ENCODE measurements at places on chromosomes 16 and 17.

- no peak for DNase-seq
Observed at GRCh38 chr16:78125112-78125844, 25.8 kb downstream of the WWOX start.

DNA sequence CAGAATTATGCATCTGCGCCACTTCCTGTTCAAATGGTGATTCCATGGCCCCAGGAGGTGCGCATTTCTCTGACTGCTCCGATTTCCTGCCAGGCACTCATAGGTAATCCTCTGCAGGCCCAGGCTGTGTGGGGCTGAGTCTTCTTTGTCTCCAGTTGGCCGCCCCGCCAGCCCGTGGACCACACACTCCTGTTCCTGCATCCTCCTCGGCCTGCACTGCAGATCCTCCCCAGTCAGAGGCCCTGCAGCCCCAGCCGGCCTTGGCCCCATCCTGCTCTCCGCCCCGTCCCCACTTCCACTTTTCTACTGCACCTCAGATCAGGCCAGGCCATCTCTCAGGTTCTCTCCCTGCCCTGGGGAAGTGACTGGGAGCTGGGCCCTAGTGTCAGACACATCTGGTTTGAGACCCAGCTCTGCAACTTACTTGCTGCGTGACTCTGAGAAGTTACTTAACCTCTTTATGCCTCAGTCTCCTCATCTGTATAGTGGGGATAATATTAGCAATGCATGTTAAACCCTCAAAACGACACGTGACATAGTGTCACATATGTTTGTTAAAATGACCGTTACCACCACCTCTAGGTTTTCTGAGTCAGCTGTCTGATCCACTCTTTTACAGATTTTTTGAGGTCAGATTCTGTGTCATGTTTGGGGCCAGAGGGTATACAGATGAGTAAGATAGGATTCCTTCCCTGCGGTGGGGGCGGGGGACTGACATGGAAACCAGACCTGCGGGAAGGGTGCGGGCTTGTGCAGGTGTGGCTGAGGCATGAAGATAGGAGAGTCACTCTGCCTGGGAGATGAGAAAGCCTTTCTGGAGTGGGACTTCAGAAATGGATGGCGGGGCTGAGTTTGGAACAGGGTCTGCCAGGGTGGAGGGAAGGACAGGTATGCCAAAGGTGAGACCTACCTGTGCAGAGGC is 12.8 kb downstream of the RAB11FIP4 start:
- no peak for DNase-seq

DNA sequence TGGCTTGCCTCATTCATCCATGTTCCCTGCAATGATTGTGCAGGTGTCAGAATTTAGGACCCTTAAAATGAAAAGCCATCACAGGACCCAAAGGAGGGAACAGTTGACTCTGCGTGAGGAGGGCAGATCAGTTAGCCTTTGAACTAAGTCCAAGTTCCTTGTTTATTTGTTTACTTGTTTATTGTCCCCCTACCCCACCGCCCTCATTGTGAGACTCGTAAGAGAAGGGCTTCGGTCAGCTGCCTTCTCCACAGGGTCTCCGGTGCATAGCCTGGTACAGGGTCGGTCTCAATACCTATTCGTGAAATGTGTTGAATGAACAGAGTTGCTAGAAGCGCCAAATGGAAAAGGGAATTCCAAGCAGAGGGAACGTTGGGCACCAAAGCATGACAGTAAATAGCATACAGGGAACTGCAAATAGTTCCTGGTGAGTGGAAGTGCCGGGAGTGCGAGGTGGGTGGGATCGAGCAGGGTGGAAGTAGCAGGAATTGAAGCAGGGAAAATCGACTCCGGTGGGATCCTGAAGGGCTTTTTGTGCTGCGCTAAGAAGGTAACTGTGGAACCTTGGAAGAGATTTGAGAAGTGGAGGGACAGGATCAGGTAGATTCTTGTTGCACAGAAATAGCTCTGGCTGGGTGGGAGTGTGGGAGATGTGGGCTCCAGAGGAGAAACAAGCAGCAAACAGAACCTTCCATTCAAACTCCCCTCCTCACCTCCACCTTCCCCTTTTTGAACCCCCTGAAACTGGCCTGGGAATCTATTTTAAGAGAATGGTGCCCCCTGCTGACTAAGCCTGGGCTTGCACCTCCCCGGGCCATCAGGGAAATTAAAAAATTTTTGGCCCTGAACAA is 12.7 kb downstream of the SLC35B1 start:
- DNase-seq = peak; percentile 73

- no peak for DNase-seq
Observed at GRCh38 chr16:26736084-26736483, 330.6 kb upstream of the C16orf82 start.

- no peak for DNase-seq
Observed at GRCh38 chr16:46743232-46743719, 4.9 kb downstream of the MYLK3 start.
